ENCODE measurements at places on chromosomes 2 and 18. TPM values are rescaled to one million over a fixed set of nuclear protein-coding genes. Genes with fewer than 3 reads are reported as not detected.
A peak's percentile ranks its signal among the peaks of the same experiment; 100 is the strongest.

DNA sequence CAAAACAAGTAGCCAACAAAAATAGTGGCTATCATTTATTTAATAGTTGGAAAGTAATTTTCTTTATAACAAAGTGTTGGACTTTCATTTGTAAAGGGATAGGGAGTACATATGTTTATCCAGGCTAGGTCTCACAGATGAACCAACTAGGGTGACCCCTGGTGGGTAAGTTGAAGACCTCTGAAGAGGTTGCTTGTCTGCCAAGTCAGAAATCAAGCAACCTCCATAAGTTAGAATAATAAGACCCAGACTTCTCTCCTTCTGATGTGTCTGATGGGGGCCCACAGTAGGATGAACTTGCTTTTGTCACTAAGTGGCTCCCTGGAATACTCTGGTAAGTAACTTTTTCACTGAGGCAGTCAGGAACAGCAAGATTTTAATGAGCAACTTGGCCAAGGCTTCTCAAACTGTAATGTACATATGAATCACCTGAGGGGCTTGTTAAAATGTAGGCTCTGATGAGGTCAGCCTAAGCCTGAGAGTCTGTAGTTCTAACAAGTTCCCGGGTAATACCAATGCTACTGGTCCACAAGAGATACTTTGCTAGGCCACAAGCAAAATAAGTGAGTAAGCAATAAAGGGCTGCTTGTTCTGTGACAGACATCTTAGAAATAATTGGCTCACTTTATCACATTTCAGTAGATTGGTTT lies 319.6 kb downstream of the PIK3C3 start:
- H3K36me3 ChIP-seq: no peaks in the 10 kb centered on the region
- no peak overlapping the region for H3K4me3 ChIP-seq
- no peaks in the 10 kb centered on the region for H3K4me1 ChIP-seq
- DNase-seq: peak; percentile 30
- no peaks in the 10 kb centered on the region for H3K27me3 ChIP-seq

DNA sequence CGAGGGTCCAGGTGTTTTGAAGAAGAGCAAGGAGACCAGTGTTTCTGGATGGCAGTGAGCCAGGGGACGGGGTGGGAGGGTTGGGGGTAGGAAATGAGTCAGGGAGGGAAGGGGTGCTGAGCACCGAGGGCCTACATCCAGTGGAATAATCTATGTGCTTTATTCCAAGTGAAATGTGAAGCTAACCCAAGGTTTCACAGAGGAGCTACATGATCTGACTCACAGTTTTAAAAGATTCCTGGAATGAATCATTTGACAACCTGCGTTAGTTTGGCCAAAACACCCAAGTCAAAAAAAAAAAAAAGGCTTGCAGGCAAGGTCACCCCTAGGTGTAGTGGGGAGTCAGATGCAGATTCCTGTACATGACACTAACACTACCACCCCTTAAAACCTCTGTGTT lies 419.7 kb upstream of the MEX3C start:
- H3K4me1 ChIP-seq: 0 out of 2 replicates have a peak, but pooled peaks cover 4% of the 10 kb centered on the region
- H3K27ac ChIP-seq: no peak overlapping the region
- H3K27me3 ChIP-seq: no peaks in the 10 kb centered on the region
- peak; percentile 6 for DNase-seq

DNA sequence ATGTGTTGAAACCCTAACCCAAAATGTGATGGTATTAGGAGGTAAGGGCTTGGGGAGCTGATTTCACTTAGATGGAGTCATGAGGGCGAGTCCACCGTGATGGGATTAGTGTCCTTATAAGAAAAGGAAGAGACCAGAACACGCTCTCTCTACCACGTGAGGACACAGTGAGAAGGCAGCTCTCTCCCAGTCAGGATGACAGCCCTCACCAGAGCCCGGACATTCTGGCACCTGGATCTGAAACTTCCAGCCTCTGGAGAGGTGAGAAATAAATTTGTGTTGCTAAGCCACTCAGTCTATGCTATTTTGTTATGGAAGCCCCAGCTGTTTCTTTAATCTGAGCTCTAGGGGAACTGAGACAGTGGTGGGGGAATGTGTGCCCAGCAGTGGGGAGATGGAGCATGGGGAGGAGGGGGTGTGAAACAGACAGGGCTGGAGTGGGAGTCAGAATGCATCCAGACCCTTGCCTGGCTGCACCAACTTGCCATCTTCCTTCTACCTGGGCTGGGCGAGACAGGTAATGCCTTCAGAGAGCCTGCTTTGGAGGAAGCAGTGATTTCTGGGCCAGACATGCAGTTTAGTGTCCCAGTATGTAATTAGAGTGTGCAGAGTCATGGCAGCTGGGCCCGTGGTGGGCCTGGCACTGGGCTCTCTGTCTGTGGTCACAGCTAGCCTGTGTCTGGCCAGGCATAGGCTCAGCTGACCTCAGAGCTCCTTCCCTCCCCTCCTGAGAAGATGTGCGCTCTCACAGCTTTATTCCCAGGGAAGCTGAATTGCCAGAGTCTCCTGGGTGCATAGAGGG lies 38.1 kb downstream of the RHOB start:
- no peaks in the 10 kb centered on the region for H3K4me1 ChIP-seq
- no peaks in the 10 kb centered on the region for H3K27me3 ChIP-seq
- no peak overlapping the region for H3K4me3 ChIP-seq
- no peak overlapping the region for H3K27ac ChIP-seq
- no peaks in the 10 kb centered on the region for H3K36me3 ChIP-seq
- DNase-seq: no peak

- H3K27ac ChIP-seq: no peak overlapping the region
- H3K4me3 ChIP-seq: no peak overlapping the region
- no peaks in the 10 kb centered on the region for H3K36me3 ChIP-seq
Observed at GRCh38 chr2:101534149-101534611, 59.3 kb upstream of the RFX8 start.

Gene TMEM163
- not detected for polyA plus RNA-seq

DNA sequence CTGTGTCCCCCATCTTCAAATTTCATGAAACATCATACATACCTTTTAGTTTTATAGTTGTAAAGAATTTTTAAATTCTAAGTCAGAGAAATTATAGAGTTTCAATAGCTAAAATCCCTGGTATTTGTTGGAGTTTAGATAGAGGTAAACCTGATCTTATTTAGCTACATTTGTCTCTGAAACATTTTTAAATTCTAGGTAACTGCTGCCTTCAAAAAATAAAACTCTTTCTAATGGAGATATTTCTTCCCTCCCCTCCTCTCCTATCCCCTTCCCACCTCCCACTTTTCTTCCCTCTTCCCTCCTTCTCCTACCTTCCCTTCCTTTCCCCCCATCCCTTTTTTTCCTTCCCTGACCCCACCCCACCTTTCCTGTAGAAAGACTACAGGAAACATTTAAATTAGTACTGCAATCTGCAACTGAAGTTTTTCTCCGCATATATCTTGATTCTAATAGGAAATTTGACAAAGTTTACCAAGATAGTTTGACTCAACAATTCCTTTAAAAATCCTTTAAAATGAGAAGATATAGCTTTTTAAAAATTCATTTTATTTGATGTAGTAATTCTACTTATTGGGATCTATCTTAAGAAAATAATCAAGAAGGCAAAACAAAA lies 4.1 kb downstream of the TACR1 start:
- no peak overlapping the region for H3K4me3 ChIP-seq
- H3K27me3 ChIP-seq: peaks cover 35% of the 10 kb centered on the region
- no peak overlapping the region for H3K27ac ChIP-seq
- DNase-seq: no peak

- no peaks in the 10 kb centered on the region for H3K27me3 ChIP-seq
- DNase-seq: no peak
- no peak overlapping the region for H3K4me3 ChIP-seq
- no peak overlapping the region for H3K27ac ChIP-seq
Observed at GRCh38 chr2:197878792-197879191, 74.4 kb downstream of the PLCL1 start.

- peak; percentile 86 for DNase-seq
- no peaks in the 10 kb centered on the region for H3K27me3 ChIP-seq
- peak overlapping the region; percentile 25 for H3K27ac ChIP-seq
- peaks cover 6% of the 10 kb centered on the region for H3K4me1 ChIP-seq
- peaks cover 32% of the 10 kb centered on the region for H3K36me3 ChIP-seq
- no peak overlapping the region for H3K4me3 ChIP-seq
Observed at GRCh38 chr2:174577967-174578589, 19.5 kb downstream of the WIPF1 start.

Gene SCYGR4
- polyA plus RNA-seq: not detected

- no peak overlapping the region for H3K27ac ChIP-seq
- no peak overlapping the region for H3K4me3 ChIP-seq
- peaks cover 7% of the 10 kb centered on the region for H3K4me1 ChIP-seq
- 0 out of 2 replicates have a peak, but pooled peaks cover 14% of the 10 kb centered on the region for H3K27me3 ChIP-seq
- H3K36me3 ChIP-seq: no peaks in the 10 kb centered on the region
Observed at GRCh38 chr2:121008975-121009374, 273.3 kb downstream of the GLI2 start.
